ENCODE measurements at places on chromosomes 1 and 21.

- no peak for DNase-seq
Observed at GRCh38 chr1:16167331-16168143, 11.7 kb upstream of the EPHA2 start.

DNA sequence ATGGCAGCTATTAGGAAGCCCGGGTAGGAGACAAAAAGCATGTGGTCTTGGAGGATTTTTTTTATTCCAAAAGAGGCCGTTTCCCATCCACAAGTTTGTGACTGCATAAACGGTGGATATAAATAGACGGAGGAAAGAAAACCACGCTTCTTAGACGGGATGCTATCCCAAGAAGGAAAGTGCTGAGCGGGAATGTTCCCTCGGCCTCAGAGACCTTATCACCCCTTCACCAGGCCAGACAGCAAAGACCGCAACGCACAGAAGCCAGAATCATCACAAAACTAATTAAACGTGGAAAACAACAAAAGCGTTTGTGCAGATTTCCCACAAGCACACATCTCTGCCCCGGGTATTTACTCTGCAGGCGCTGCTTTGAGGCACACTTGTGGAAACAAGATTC is 43.2 kb downstream of the HLCS start:
- no peak for DNase-seq

- no peak for DNase-seq
Observed at GRCh38 chr1:211825980-211826379, 4.6 kb downstream of the LPGAT1 start.

- DNase-seq: no peak
Observed at GRCh38 chr1:1062348-1063163, 11.6 kb downstream of the RNF223 start.

DNA sequence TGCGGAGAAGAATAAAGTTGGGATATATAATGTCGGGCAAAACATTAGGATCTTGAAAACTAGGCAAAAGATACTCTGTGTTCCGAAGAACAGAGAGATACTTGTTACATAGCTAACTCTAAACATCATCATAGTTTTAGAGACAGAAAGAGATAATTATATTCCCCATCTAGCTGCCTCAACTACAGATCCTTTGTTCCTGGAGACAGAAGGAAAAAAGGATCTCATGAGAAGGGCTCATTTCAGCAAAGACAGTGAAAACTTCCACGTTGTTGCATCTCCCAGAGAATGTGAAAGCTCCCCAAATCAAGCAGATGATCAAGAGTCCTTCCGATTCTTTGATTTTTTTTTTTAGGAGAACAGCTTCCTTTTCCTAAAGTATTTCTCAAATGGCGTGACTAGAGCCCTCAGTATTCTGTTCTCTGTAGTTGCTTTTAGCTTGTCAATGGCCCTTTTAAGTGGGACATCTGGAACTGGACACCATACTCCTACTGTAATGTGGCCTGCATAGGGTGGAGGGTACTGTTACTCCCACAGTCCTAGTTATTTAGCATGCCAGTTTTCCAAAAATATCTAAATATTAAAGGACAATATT is 1048.2 kb downstream of the TTLL7 start:
- DNase-seq: no peak

DNA sequence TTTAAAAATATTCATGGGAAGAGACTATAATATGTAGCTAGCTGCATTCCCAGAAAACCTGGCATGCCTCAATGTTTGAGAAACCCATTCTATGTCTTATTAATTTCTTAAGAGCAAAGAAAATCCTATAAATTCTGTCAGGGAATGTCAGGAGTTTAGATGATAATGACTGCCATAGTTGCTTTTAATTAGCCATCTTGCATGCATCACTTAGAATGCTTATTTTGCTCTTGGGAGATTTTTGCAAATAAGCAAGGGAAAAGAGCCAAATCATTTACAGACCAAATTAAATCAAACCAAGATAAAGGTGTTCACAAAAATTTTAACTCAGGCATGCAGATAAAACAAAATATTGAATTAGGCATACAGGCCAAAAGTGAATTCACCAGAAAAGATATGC is 152.8 kb downstream of the FASLG start:
- DNase-seq: no peak

DNA sequence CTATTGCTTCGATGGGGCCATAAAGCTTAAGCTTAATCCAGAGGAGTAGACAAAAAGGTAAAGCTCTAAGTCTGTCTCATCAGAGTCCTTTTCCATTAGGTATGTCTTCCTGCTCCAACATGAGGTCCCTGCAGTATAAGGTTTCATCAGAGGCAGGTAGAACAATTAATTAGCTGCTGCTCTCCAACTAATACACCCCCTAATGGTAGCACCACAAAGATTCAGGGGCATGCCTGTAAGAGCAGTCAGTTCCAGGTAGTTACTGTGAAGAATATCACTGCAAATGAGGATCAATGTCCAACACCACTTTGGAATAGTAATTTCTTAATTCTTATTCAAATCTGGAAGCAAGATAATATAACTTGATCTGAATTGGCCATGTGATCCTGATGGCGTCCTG is 160.3 kb upstream of the ESRRG start:
- DNase-seq: no peak

- DNase-seq: no peak
Observed at GRCh38 chr21:40668555-40669275, 178.2 kb downstream of the DSCAM start.

DNA sequence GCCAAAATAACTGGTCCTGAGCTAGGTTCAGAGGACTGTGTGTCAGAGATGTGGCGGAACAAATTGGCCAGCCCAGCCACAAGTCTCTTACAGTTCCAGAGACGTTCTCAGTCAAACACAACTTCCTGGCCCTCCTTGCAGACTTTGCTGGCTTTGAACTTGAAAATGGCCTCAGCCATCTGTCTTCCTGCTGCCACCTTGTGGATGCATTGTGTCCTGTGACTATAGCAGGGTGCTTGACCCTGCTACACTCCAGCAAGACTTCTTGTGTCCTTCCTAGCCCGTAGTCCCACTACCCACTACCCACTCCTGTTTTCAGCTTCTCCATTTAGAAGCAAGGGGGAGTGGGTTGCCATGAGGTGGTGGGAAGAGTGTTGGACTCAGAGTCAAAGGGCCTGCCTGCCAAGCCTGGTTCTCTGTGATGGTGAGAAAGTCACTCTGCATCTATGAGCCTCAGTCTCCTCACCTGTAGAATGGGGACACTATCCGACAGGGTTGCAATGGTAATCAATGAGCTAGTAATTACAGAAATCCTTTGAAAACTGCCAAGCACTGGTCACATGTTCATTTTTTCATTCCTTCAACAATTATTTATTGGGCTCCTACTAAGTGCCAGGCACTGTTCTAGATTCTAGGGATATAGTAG is 109.9 kb downstream of the IGSF21 start:
- DNase-seq: no peak

DNA sequence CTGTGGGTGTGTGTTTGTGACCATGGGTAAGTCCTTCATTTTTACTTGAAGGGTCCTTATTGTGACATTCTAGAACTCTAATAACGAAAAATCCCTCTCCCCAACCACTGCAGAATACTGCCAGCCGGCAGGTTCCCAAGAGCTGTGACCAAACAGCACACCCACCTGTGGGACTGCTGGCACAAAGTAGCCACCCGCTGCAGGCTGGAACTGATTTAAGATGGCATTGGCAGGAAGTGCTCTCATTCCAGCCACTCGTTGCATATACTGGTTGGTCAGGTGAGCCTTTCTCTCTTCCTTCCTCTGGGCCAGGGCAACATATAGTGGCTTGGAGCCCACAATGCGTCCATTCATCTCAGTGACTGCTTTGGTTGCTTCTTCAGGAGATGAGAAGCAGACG is 11.6 kb downstream of the PABPC4 start:
- DNase-seq: no peak

All from cardiac septum (tissue), 1 donor.